ENCODE measurements at places on chromosomes 7 and 10.
A peak's percentile ranks its signal among the peaks of the same experiment; 100 is the strongest.

- peak; percentile 60 for DNase-seq
These were observed at the start of gene NANOS1 for GRCh38 chr10:119029613-119030420. Gene NANOS1 (plus strand): TSS chr10:119029714. CDS start chr10:119029802, 88 bp downstream.

DNA sequence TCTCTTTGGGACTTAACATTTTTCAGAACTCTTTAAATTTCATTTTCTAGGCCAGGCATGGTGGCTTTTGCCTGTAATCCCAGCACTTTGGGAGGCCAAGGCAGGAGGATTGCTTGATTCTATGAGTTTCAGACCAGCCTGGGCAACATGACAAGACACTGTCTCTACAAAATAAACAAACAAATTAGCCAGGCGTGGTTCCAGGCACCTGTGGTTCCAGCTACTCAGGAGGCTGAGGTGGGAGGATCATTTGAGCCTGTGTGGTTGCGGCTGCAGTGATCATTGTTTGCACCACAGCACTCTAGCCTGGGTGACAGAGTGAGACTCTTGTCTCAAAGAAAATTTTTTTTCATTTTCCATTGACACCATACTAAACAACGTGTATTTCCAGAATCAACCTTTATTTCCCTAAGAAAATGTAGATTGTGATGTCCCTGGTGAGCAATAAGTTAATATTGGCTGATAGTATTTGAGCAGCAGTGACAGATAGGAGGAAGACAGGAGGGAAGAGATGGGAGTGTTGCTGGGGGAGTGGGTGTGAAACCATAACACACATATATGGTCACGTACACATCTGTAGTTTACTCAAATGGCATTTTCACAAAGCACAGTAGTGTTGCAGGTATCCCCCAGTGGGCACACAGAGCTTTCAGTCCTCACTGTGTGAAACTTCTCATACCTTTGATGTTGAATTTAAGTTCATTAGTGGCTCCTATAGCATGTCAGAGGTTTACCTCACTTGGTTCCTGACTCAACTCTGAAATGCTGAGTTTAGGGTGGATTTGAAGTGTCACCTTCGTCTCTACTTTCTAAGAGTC is 205.6 kb downstream of the AUTS2 start:
- DNase-seq, result no peak

GRCh38 chr7:112638675-112639400 is 151.4 kb downstream of the TMEM168 start:
- DNase-seq, result peak; percentile 82

DNA sequence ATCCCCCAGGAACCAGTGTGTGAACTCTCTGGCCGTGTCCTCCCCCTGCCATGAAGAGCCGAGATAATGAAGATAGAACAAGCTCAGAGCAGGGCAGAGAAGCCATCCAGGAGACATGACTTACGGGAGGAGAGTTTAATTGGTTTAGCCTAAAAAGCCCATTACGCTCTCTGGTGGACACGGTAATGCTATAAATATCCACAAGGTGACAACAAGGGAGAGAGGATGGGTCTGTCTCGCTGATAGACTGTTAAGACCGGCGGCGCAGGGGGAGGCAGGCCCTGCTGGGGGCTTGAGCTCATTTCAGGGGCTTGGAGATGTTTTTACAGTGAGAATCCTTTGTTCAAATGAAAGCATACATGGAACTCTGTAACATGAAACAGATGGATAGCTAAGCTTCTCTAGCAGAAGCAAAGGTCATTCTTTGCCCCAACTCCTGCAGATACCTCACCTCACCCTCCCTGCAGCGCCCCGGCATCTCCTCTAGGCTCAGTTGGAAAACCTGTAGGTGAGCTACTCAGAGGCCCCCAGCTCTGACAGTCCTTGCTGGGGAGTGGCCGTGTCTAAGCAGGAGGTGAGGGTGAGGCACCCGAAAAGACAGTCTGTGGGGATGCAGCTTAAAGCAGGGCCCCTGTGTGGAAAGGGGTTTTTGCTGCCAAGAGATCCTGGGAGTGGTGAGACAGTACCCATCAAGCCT is 40.8 kb upstream of the LOXL4 start:
- DNase-seq, result no peak

DNA sequence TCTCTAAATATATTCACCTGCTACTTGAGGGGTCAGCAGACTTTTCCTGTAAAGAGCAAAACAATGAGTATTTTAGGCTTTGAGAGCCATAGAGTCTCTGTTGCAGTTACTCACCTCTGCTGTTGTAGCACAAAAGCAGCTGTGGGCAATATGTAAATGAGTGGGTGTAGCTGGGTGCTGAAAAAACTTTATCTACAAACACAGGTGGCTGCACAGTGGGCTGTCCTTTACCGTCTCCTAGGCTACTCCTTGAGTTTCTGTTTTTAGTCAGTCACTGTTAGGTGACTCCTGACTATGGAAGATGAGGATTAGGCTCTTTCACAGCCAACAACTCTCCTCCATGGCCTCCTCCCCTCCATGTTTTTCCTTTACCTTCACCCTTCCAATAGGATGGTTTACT is 286.1 kb upstream of the C7orf33 start:
- no peak for DNase-seq

Data from Kasumi-1 (cell line).